ENCODE measurements at places on chromosomes 1 and 21.

DNA sequence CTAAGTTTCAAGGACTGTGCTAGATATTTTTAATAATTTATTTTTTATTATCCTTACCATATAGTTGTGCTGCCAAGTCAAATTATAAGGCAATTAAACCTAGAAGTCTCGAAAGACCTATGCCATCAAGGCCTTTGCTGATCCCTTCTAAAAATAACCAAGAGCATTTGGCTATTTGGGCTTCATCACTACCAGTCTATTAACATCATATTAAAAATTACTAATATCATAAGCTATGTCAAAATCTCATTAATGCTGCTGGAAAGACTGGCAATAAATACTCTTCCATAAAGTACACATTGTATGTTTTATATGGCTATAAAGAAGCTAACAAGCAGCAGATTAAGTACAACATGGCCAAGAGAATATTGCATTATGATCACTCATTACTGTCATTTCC, 43.0 kb upstream of the MUTYH start:
- DNase-seq, result no peak

GRCh38 chr21:38958323-38958705, 152.6 kb downstream of the ETS2 start:
- no peak for DNase-seq

- DNase-seq, result no peak
These were observed 115.1 kb downstream of the HIVEP3 start for GRCh38 chr1:41803656-41804055.

DNA sequence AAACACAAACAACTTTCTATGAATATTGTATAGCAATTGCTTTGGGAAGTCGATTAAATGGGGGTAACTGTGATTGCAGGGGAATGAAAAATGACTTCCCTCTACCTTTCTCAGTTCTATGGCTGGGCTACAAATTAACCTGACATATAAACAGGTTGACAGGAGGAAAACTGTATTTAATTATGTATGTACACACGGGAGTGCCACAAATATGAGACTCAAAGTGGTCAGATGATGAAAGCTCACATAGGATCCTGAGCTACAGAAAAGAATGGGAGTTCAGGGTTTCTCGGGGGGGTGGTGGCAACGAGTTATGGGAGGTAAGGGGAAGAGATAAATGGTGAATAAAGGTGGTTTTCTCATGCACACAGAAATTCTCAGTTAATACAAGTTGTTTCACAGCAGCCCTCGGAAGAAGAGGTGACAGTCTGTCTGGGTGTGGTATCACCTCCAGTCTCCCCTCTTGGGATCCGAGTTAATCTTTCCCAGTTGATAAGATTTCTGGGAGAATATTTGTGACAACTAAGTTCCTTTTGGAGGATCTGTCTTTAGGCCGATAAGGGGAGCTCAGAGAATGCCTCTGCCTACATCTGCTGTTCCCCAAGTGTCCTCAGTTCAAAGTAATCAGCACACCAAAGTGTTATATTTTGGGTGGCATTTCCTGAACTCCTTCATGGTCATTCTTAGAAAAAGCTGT, 26.3 kb downstream of the GADD45A start:
- DNase-seq, result no peak

- no peak for DNase-seq
These were observed 1.7 kb upstream of the SIM2 start for GRCh38 chr21:36697060-36697850.
